ENCODE measurements at places on chromosomes 3 and 15. TPM values are rescaled to one million over a fixed set of nuclear protein-coding genes. Genes with fewer than 3 reads are reported as not detected.

- ATAC-seq = no peak
These were observed 13.3 kb downstream of the SYN2 start for GRCh38 chr3:12017516-12017915.

DNA sequence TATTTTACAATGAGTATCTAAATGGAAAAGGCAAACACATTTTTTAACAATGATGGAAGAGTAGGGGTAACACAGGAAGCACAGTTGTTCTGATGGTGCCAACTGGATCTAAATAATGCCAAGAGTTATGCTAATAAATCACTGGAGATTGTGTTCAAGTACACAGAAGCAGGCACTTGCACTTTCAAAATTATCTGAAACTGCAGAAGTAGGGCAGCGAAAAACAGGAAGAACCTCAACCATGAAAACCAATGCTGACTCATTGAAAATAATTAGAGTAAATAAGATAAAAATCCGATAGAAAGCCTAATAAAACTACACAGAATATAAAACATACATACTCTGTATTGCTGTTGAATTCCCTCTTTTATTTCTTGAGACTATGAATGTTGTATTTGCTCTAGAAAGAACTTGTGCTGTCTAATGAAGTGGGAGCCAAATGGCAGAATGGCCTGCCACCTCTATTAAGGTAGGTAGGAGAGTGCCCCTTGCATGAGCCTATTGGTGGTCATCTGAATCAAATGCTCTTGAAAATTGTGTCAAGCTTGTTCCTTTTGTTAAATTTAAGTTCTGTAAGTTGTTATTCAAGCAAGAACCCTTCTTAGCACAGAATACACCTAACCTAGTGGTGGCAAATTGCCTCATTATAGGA lies 93.7 kb downstream of the ABI3BP start:
- ATAC-seq = no peak

GRCh38 chr15:100111125-100112060 lies 230.4 kb downstream of the ADAMTS17 start:
- ATAC-seq = peak; percentile 87

DNA sequence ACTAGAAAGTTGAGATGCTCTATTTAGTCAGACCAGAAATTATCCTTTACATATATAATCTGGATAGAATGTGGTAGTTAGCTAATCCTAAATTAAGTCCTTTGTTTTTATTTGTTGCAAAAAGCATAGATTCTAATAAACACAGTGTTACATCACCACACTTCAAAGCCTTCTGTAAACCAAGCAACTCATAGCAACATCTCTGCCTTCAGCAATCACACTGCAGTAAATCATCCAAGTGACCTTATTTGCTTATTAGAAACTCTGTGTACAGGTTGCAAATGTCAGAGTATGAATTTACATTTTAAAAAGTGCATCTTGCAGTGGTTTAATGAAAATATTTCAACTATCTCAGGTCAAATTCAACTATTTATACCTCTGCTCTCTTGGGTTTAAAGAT lies 242.5 kb downstream of the GBE1 start:
- no peak for ATAC-seq

DNA sequence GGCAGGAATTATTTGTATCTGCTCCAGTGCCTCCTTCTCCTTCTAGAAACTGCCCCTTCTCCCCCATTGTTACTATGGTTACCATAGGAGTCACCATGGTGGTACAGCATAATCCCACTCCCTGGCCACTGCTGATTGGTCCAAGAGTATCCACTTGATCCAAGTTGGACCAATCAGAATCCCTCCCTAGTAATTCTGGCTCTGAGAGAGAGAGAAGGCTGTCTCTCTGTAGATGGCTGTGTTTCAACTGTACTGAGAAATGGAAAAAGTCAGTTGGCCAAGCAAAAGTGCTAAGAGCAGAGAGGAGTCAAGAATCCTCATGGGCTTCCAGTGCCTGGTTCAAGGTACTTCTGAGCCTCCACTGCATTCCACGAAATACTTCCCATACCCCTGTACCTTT lies 120.6 kb upstream of the SPATA12 start:
- no peak for ATAC-seq

RBP2 gene
- not detected for total RNA-seq

GABRR3 gene
- not detected for total RNA-seq

MINAR1 gene
- total RNA-seq = 0.24 TPM

NR1I2 gene
- total RNA-seq = not detected

Measured in esophagus mucosa (tissue), 1 donor.